Inflammatory macrophage treated with lipopolysaccharide for 4 hours (primary cell): ENCODE measurements at places on chromosomes 3 and 15.

- DNase-seq = no peak
Measured at GRCh38 chr15:86773736-86774135, 694.1 kb downstream of the AGBL1 start.

DNA sequence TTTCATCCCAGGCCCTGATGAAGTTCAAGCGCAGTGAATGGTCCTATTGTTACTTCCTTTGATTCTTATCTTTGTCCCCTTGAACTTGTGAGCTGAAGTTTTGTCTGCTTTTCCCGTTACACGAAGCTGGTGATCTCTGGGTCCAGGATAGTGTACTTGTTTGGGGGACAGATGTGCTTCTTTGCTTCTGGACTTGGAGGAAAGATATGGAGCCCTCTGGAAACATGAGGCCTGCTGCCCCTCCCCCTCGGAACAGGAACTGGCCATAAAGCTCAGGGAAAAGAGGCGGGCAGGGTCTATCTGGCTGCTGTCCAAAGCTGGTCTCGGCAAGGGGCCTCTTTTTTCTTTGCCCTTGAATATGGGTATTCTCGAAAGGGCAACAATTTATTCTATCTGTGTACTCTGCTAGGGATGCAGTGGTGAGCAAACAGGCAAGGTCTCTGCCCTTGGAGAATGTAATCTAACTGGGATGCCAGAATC lies 47.6 kb downstream of the IDH2 start:
- no peak for DNase-seq

DNA sequence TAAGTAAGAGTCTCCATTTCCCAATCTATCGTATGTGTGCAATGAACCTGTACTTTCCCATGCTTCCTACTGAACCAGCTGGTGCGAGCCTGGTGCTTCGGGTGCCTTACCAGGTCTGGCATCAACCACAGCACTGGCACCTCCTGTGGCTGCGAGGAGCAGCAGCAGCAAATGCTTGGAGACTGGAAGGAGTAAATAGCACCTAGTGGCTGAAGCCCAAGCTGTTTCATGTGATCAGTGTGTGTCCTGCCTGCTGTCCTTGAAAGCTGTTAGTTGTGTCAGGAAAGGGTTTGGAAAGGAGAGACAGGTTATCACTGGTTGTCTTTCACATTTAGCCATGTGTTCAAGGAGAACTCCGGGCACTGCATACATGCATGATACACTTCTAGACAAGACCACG lies 31.8 kb downstream of the PCOLCE2 start:
- DNase-seq = no peak

DNA sequence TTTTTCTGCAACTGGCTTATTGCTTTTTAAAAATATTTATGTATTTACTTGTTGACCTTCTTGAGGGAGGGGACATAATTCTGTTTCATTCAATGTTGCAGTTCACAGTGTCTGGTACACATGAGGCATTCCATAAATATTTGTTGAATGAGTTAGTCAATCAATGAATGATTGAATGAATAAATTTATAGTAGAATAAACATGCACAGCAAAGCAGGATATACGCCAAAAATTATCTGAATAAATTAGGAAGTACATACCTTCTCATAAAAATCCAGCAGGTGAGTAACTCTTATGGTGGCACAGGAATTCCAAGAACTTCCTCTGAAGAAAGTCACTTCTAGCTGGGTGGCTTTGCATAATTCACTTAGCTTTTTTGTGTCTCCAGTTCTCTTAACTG lies 469.4 kb upstream of the ATP11B start:
- DNase-seq = no peak

GRCh38 chr3:67832817-67833216 lies 178.4 kb upstream of the SUCLG2 start:
- DNase-seq = no peak
